Activated CD8-positive, alpha-beta T cell treated with anti-CD3 and anti-CD28 coated beads, Interleukin-2, amount 10 ng/mL, durations not matched to agents 7 days and 5 days (primary cell): ENCODE measurements at places on chromosomes 5 and 9.

DNA sequence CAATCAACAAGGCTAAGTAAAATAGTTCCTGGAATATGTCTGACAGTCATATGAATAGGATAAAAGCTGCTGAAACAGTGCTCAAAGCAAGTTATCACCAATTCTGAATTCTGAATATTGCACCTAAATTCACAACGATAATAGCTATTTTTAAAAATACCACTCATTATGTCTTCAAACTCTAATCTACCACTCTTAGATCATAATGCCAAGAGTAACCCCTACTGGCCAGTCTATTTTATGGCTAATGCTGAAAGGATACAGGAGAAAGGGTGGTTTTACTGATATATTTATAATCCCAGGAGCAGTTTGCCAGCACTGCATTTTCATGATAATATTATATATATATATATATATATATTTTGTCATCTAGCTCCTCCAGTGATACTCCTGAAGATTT, 232.8 kb downstream of the PDE4D start:
- no peak for DNase-seq

- no peak for DNase-seq
Measured at GRCh38 chr5:92662741-92663140, 918.3 kb downstream of the NR2F1-AS1 start.

DNA sequence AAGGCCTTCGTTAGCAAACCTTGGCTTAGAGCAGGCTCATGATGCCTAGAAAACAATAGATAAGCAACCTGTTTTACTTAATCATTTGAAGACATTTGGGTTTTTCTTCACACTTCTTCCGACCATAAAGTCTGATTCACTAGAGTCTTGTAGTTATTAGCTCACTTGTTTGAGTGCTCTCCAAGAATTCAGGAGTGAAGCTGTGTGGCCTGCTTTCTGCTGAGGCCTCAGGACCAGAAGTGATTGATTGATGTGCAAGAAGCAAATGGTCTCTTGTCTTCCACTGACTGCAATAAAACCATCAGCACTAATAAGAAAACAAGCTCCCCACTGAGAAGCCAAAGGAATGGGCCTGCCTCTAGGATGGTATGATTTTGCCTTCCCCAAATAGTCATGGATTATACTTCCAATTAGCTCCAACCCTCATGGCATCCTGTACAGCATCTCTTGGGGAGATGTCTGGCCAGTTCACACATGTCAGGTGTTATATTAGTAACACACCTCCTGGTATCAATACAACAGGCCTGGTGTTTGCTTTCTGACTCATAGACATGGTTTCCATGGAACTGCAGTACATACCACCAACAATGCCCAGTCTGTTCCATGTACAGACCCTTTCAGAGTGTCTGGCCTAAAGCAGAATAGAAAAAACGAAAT, 317.6 kb downstream of the CWC27 start:
- DNase-seq, result no peak

DNA sequence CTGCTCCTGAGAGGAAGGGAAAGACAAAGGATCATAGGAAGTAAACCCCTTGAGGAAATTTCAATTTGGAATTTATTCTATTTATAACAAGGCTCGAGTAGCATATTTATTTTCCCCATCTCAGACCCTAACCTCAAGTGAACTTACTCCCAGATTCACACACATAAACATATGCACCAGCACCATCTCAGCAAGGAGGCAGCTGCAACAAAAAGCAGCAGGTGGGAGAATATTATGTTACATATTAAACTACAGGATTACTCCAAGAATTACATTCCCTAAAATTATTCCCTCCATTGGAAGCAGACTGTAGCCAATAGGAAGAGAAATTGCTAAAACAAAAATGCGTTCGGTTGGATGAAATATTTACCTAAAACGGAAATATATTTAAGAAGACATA, 108.4 kb upstream of the PRSS3 start:
- DNase-seq, result no peak

DNA sequence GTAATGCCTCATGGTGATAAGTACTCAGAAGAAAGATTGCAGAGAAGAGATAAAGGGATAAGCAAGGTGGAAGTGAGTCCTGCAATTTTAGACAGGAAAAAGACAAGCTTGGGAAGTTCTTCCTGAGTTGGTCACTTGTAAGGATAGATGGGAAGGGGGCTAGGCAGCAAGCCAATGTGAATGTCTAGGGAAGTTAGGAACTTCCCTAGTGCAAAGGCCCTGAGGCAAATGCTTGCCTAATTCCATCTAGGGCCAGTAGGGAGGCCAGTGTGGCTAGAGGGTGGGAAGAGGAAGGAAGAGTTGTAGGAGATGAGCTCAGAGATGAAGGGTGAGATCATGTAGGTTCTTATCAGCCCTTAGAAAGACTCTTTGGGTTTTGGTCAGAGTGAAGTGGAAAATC, 206.6 kb downstream of the MAT2B start:
- no peak for DNase-seq

DNA sequence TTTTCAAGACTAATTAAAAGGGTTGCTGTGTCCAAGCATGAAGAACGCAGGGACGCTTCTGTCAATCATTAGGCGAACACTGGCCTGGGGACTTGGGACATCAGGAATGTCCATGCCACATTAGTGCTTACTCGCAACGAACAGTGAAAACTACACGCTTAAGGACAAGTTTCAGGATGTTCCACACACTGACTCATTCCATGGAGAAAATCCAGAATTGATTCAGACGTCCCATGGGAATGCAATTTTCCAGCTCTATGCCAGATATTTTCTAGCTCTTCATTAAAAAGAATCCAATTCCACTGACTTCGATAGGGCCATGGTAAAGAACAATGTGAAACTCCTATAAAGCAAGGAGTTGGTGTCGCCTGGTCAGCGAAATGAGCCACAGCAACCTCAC, 98.2 kb downstream of the CAMSAP1 start:
- no peak for DNase-seq

DNA sequence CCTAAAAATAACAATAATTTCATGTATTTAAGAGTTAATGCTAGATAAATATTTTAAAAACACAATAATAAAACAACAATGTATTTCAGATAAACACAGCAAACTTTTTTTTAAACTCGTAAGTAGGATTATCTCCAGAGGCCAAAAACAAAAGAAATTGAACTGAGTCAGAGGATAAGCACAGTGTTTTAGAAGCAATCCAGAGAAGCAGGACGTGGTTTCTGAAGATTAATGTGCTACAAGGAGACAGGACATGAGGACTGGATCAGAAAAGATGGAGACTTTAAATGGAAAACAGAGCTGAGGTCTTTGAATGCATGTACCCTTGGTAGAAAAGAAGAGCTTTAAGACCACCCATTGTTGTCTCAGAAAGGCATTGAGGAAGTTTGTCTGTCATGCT, 491.2 kb upstream of the TLE4 start:
- no peak for DNase-seq

GRCh38 chr5:54178991-54179390, 131.4 kb downstream of the ARL15 start:
- DNase-seq, result no peak

GRCh38 chr5:9927106-9927505, 297.0 kb upstream of the TAS2R1 start:
- DNase-seq, result no peak

DNA sequence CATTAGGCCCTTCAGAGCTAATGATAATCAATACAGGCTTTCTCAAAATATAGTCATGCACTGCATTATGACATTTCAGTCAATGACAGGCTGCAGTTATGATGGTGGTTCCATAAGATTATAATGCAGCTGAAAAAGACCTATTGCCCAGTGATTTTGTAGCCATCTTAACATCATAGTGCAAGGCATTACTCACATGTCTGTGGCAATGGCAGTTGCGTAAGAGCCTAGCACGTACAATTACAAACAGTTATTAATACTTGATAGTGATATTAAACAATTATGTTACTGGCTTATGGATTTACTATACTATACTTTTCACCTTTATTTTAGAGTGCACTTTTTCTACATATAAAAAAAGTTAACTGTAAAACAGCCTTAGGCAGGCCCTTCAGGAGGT, 214.8 kb downstream of the ISL1 start:
- DNase-seq, result no peak

- peak; percentile 68 for DNase-seq
Measured at GRCh38 chr5:168679515-168679920, 100.3 kb upstream of the PANK3 start.

DNA sequence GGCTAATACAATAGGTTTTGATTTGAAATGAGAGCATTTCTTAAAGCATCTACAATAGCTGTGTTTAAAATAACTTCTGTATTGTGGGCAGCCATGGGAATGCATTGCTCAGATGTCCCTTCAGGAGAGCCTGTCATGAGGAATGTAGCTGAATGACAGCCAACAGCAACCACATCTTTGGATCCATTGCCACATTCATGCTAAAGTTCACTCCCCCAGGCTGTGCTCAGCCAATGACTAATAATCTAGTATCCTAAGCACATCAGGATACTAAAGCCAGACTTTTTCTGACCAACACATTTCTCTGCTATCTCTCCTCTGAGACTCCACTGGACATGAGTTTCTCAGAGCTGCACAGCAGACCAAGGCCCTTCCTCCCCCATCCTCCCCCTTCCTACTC, 45.5 kb downstream of the HTR1A start:
- DNase-seq, result no peak

GRCh38 chr5:137888466-137888862, 793 bp upstream of the PKD2L2 start:
- no peak for DNase-seq

GRCh38 chr9:106075960-106076327, 381.6 kb downstream of the TMEM38B start:
- no peak for DNase-seq

DNA sequence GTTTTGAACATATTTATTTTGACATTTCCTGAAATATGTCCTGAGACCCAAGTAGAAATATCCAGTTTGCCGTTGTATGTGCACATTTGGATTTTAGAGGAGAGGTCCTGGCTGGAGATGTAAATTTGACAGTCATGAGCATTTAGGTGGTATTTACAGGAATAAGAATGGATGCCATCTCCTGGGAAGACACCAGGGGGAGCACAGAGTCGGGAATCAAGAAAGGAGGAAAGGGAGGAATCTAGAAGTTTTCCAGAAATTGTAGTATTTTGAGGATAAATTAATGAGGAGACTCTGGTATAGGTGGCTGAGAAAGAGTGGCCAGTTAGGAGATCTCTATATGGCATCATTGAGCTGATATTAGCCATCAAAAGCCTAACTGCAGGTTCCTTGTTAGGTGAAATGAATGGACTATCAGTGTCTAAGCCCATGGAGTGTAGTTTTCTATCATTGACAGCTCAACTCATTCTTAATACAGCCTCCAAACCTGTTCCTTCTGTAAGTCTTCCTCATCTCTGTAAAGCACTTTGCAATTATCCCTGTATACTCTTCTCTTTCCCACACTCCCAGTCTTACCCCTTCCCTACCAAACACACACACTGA, 7.2 kb downstream of the GAPT start:
- no peak for DNase-seq

DNA sequence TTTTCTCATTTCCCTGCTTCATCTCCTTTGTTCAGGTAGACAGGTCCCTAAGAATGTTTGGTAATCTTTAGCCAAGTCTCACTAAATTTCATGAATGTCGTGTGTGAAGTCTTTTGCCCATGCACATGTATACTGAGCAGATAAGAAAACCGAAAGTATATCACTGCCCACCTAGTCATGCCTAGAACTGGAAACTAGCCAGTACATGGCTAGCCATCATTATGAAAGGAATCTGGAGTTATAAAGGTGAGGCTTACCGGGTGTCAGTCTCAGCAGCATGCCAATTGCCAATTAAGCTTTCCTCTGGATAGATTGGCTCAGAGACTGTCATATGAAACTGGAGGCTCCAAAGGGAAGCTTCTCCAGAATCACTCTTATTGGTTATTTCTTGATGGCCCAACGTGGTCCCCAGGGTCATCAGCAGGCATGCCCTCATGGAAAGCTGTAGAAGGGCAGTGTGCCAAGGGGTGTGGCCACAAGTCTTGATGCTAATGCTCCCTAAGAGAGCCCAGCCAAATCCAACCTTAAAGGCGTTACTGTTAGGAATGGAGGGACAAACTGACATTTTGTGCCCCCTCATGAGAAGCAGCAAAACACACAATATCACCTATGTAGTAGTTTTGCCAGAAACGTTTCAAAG, 307.3 kb upstream of the PIK3R1 start:
- DNase-seq, result no peak

DNA sequence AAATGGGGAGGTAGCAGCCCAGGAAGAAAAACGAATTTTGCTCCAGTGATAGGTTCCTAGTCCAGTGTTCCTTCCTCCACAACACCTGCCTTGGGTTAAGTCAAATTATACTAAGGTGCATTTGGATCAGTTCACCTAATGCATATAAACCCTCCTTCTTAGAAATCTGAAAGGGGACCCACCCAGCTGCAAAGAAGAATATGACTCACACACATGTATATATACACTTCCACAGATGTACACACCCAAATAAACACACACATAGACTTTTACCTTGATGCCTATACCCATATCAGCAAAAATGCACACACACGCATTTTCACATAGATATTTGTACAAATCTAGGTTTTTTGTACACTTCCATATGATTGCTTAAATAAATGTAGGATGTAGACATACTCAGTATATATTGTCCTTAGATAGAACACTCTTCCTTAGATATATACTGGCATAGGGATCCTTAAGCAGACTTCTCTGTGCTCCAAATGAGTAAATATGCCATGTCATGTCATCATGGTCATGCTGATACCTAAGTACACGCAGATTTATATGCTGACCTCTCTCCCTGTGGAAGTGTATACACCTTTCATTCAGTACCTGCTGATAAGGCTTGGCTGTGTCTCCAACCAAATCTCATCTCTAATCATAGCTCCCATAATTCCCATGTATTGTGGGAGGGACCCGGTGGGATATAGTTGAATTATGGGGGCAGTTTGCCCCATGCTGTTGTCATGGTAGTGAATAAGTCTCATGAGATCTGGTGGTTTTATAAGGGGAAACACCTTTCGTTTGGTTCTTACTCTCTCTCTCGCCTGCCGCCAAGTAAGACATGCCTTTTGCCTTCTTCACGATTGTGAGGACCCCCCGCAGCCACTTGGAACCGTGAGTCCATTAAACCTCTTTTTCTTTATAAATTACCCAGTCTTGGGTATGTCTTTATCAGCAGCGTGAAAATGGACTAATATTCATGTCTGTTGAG, 10.2 kb downstream of the ADRB2 start:
- DNase-seq, result no peak

- DNase-seq, result no peak
Measured at GRCh38 chr5:156595132-156595787, 254.8 kb upstream of the PPP1R2B start.

- no peak for DNase-seq
Measured at GRCh38 chr9:99415606-99416005, 193.5 kb downstream of the SEC61B start.
